ENCODE measurements at places on chromosomes 16 and 17. TPM values are rescaled to one million over a fixed set of nuclear protein-coding genes. Genes with fewer than 3 reads are reported as not detected.

DNA sequence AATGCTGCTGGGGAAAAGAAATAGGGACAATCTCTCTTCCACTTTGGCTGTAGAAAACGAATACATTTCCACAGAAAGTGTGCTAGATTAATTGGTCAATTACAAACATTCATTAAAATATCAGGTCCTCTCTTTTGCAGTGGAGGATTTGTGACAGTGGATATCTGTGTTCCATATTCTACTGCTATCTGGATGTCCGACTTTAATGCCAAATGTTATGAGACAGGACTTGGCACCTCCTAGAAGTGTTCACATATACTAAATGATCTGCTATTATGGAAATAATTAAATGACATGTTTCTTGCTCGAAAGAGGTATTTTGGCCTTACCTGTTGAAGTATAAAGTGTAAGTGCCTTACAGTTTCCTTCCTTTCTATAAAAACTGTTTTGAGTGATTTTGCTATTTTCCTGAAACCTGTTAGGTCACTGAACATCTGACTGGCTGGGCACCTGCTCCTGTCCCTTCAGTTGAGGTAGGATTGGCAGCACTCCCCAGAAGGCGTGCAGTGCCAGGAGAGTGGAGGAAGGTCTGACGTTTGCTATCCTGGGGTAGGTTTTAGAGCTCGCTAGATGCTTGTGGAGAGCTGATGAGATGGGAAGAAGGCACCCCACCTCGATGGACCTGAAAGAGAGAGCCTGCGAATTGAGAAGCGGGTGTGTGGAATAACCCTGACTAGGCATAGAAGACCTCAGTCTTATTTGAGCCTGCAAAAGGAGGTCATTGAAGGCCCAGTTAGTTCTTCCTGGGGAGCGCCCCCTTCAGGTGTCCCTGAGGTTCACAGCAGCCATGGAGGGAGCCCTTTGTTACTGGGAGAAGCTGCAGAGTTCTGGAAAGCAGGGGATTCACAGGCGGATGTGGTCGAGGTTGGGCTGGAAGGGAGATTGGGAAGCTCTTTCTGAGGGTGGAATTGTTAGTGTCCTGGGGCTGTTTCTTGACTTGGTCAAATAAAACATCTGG, 159.4 kb upstream of the ZNF267 start:
- no peak for DNase-seq

DNA sequence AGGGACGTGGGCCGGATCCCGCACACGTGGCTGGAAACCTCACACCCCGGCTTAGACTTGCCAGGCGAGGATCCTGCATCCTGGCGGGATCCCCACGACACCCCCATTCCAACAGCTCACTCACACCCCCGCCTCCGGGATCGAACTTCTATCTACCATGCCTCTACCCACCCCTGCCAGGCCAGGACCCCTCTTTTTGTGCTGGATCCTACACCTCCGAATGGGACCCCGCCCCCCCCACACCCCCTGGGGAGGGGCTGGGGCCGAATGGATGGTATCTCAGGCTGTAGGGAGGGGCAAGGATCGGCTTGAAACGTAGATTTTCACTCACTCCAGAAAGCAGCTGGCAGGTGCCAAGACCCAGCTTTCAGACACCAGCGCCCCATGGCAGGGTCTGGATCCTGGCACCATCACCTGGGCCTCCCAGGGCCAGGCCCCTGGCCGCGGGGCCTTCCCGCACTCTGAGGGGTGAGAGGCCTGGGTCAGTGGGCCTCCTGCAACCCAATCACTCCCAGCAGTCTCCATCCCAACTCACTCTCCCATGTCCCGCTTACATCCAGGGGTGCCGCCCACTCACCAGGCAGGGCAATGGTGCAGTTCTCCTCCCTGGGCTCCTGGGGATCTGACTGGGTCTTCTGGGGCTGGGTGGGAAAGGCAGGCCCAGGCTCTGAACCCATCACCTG, 6.7 kb downstream of the PRSS36 start:
- no peak for DNase-seq

DNA sequence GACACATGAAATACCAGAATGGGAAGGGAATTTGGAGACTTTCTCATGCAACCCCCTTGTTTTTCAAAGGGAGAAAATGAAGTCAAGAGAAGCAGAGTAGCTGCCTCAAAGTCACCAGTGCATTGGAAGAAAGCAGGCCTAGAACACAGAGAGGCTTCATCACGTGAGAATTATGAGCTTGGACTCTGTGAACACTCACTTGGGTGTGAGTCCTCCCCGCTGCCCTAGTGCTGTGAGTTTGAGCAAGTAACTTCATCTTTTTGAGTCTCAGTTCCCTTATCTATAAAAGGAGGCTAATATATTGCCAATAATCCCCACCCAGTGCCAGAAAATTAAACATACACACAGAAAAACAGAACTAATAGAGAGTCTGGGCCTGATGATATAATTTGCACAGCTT, 315.8 kb downstream of the XYLT1 start:
- DNase-seq, result no peak

- DNase-seq, result peak; percentile 81
These were observed 6.2 kb downstream of the ACSM5 start for GRCh38 chr16:20415541-20415940.

GRCh38 chr17:44595216-44595775, 38.0 kb downstream of the FZD2 start:
- no peak for DNase-seq

GRCh38 chr17:39022924-39023323, 55.7 kb upstream of the FBXO47 start:
- DNase-seq, result no peak

DNA sequence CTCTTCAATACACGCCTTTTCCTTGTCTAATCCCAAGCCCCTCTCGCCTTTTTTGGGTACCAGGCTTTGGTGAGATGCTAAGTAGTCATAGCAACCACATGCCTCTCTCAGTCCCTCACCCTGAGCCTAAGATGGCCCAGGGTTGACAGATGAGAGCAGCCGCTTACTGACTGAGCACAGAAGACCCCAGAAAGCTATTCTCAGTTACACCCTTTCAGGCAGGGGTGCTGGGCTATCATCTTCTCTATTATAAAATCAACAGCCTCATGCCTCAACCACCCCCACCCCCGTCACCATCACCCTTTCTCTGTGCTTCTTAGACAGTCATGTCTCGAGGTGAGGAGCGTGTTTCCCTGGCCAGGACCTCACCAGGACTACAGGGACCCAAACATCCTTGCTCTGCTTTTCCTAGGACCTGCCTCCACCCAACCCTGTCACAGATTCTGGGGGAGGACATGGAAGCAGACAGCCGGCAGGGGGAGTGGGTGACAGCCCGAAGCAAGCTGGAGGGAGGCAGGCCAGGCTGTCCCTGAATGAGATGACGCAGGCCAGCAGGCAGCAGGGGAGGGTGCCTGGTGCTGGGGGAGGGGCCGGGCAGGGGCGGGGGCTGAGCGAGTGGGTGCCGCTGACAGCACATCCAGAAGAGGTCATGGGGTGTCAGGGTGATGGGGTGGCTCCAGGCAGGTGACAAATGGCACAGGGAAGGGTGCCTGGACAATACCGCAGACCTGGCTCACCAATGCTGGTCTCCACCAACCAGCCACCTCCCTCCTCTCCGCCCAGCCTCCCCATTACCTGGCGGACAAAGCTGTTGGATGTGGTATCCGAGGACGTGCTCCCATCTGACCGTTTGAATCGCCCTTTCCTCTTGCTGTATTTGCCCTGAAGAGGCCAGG, 3.1 kb downstream of the CACNB1 start:
- DNase-seq, result no peak

- DNase-seq, result no peak
These were observed 7.0 kb downstream of the TMC8 start for GRCh38 chr17:78137392-78138203.

DNA sequence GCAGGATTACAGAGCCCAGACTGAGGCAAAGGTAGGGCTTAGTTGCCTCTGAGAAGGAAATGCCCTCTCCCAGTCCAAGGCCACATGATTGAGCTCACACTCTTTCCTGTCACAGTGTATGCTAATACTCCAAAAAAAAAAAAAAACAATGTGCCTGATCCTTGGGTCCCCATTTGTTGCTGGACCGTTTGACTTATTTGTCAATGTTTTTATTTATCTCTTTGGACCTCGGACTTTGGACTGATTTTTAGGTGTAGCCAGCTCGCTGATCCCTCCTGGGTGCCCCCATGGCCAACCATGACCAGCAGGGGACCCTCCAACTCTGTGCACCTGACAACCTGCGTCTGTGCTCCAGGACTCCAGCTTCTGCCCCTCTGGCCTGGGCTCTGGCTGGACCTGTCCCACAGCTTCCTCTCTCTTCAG, 622 bp upstream of the CCL16 start:
- DNase-seq, result no peak

GRCh38 chr16:24005577-24005976, 169.8 kb downstream of the PRKCB start:
- DNase-seq, result no peak

DNA sequence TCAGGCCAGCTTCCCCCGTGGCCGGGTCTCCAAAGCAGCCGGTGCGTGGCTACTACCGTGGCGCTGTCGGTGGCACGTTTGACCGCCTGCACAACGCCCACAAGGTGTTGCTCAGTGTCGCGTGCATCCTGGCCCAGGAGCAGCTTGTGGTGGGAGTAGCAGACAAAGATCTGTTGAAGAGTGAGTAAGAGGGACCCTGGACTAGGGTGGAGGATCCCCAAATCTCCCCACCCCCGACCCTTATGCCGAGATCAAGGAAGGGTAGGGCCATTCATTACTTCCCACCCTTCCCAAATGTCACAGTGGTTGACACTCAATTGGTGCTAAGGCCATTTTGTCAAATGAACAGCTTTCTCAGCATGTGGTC, 1.2 kb downstream of the COASY start:
- no peak for DNase-seq

DNA sequence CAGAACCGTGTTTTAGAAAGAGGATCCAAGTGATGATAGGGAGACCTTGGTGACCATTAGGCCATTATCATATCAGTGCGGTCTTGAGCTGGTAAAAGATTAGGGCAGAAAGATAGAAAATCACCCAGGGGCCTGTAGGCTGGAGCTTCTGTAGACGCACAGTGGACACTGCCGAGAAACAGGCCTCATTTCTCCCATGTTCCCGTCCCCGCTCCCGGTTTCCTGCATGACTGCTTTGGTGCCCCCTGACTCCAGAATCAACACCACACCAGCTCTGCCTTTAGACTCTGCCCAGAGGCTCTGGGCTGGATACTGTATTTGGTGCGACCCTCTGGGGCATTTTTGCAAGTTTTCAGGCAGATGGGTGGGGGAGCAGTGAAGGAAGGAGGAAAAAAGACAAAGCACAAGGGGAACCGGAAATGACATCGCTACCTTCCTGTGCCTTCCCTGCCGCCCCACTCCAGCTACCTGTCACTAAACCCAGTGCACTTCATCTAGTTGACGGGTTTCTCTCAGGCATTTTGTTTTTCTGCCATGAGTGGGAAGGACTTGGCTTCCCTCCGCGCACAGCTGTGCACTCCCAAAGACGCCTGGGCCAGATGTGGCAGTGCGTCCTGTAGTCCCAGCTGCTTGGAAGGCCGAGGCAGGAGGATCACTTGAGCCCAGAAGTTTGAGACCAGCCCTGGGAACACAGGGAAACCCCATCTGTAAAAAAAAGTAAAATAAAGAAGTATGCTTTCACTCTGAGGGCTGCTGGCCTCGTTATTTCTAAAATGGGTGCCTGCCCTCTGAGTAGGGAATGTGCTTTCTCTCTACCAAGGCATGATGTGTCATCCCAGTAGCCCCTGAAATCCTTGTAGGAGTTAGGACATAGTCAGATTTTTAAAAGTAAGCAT, 214.1 kb downstream of the RPTOR start:
- DNase-seq, result no peak

DNA sequence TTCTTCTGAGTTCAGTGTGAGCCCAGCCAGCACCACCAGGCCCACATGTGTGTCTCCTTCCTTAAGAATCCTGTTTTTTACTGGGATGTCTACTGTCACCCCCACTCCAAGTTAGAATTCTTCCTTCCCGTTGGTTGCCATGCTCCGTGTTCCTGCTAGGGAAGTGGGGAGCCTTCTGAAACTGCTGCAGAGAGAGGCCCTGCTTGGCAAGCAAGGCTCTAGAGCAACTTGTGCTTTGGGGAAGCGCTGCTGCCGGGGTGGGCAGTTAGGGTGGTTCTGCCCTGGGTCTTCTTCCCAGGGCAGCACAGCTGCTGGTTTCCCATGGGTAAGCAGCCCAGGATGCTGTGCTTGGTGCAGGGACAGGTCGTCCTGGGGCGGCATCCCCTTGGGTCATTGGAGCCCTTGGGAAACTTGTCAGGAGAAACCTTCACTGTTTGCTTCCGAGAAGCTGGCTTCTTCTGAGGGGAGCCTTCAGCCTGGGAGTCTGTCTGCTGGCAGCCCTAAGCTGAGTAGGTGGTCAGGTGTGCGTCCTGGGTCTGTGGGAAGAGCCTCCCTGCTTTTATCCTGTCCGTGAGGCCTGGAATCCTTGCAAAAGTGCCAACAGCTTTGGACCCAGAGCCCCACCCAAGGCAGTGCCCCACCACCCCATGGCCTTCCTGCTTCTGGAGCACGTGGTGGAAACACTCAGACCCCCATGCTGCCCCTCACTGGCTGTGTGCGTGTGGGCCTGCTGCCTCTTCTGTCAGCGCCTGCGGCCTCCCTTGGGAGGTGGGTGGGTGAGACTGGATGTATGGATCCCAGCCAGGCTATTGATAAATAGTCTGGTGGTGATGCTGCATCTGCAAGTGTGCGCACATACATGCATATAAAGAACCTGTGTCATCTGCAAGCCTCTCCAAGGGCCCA, 71.8 kb downstream of the PLD6 start:
- no peak for DNase-seq

DNA sequence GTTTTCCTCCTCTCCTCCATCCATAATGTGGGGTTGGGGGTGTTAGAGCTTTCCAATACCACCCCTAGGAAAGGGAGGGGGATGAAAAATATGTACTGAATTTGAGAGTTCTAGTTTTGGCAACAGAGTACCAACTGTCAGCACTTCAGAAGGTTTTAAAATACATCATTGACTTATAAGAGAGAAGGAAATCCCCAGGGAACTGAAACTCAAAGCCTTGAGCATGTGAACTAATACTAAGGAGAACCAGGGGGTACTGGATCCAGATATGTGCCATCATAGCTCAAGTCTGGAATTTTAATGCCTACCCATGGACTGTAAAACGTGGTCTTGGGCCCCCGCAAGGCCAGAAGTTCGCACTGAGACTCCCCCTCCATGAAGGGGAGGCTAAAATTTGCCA, 15.8 kb downstream of the CACNG5 start:
- no peak for DNase-seq

GRCh38 chr17:68349157-68349556, 57.9 kb downstream of the ARSG start:
- DNase-seq, result no peak

DNA sequence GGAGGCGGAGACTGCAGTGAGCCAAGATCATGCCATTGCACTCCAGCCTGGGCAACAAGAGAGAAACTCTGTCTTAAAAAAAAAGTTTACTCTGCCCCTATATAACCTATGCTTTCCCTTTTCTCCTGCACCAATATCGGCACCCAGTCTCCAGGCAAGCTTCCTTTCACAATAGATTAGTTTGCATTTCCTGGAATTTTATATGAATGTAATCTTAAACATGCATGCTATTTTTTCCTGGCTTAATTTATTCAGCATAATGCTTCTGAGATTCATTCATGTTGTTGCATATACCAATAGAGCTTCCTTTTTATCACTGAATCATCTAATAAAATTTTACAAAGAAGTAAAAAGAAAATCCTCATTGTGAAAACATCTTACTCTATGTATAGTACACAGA, 59.4 kb downstream of the USP32 start:
- DNase-seq, result no peak

GRCh38 chr16:12901597-12902461, at the start of gene SHISA9:
TSS of gene SHISA9 (plus strand) at chr16:12901598.
- DNase-seq, result no peak

Gene RNF222
- not detected for total RNA-seq

Gene NACA2
- not detected for total RNA-seq

Gene MT3
- total RNA-seq, result not detected

Gene PABPN1L
- not detected for total RNA-seq
